ELR (cell line): ENCODE measurements at places on chromosomes 11 and 22.

GRCh38 chr11:76790251-76790650 is 7.1 kb downstream of the TSKU start:
- no peak for DNase-seq

GRCh38 chr22:41557401-41558240 is 3.2 kb upstream of the CSDC2 start:
- DNase-seq, result peak; percentile 70

DNA sequence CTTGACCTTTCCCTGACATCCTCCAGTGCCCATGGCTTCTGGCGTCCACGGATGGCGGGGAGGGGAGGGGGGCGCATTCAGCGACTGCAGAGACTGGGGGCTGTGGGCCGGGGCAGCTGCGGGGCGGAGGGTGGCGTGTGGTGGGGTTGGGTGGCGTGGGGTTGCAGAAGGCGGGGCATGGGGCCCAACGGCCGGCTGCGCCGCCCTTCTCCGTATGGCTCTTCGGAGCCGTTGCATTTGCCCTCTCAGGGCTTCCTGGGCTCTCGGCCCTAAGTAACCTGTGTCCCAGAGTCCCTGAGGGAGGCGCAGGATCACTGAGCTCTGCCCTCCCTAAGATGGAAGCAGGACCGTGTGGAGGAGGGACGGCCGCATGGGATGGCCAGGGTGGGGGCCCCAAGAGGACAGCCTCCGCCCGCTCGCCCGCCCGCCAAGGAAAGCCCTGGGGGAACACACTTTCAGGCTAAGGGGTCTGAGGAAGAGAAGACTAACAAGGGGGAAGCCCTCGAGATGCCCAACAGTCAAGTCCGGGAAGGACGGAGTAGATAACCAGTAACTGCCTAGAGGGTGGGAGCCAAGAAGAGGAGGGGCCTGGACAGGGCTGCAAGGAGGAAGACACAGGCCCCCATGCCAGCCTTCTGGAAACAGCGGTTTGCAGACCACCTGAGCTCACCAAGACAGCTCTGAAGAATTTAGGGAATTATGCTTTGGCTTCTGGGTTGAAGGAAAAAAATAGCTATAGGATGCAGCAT is 9.2 kb upstream of the AIFM3 start:
- DNase-seq, result peak; percentile 55

- DNase-seq, result no peak
Measured at GRCh38 chr11:128697645-128698174, 3.8 kb downstream of the FLI1 start.

DNA sequence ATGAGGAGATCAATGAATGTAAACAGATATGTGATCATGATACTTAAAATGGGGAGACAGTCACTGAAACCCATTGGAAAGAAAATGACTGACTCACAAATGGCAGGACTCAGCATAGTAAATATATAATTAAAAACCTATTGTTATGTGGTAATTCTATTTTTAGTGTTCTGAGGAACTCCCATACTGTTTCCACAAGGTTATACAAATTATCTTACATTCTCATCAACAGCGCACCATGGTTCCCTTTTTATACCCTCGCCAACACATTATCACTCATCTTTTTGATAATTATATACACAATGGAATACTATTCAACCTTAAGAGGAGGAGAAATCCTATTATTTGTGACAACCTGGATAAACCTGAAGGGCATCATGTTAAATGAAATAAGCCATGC is 17.1 kb downstream of the OR5B21 start:
- DNase-seq, result no peak

DNA sequence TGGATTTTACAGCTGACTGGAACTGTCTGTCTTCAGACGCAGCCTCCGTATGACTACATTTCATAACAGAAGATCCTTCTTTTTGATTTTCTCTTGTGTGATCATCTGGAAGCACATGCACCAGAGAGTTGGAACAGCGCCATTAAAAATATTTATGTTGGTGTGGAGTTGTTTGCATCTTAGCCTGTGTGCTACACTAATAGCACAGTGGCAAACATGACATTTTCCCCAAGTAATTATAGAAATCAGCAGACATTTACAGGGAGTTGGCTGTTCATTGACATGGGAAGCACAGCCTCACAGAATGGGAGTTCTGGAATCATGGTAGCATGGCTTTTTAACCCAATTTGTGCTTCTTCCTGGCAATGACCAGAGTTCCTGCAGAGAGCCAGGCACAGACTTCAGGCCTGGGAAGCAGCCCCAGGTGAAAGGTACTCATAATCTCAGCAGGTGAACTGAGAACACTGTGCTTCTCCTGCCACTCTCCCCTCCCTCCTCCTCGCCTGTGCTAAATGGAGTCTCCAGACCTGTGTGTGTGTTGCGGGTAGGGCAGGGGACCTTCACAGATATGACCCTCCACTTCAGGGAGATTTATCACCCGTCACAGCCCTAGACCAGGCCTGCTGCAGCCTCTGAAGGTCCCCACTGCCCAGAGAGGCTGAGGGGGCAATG is 82.8 kb upstream of the PLET1 start:
- no peak for DNase-seq

DNA sequence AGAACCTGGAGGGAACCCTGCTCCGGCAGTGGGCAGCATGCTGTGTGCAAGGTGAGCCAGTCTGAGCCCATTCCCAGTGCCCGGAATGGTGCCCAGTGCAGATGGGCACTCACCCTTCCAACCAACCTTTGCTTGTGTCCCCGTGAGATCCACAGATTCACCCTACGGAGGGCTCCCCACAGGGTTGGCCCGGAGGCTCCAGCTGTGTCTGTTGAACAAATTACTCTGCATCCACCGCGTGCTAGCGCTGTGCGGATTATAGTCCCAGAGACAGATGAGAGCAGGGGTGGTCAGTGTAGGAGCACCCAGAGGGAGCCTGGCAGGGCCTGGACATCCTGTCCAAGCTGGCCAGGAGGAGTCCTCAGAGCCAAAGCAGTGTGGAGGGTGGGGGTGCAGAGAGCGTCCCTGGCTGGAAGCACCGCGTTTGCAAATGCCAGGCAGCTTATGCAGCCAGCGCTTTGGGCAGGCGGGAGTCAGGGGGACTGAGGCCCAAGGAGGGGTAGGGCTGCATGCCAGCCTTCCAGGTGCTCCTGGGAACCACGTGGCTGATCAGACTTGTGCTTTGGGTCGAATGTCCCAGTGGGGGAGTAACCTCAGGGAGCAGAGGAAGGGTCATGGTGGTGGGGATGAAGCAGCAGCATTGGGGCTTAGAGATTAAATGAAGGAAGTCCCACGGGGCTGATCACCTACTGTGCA is 80.5 kb downstream of the KCNQ1 start:
- no peak for DNase-seq
